ENCODE measurements at places on chromosomes 12 and 14.

- peak; percentile 33 for DNase-seq
Measured at GRCh38 chr12:108689314-108690190, 41.8 kb downstream of the CORO1C start.

GRCh38 chr14:72615451-72616121 lies 278.3 kb downstream of the DPF3 start:
- DNase-seq, result no peak

GRCh38 chr12:73321776-73322175 lies 1049.6 kb downstream of the TRHDE start:
- no peak for DNase-seq

DNA sequence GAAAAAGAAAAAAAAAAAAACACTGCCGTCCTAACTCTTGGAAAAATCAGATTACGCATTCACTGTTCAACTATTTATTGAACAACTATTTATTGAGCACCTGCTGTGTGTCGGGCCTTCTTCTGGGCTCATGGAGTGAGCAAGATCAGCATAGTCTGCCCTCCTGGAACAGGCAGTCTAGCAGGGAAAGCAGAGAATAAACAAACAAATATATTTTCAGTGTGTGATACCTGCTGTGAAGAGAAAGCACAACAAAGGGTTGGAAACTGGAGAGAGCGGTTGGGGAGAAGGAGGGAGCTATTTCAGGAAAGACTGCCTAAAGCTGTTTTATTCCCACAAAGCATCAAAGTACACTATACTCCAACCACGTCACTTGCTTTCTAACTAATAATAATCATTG lies 10.8 kb downstream of the PROX2 start:
- no peak for DNase-seq

DNA sequence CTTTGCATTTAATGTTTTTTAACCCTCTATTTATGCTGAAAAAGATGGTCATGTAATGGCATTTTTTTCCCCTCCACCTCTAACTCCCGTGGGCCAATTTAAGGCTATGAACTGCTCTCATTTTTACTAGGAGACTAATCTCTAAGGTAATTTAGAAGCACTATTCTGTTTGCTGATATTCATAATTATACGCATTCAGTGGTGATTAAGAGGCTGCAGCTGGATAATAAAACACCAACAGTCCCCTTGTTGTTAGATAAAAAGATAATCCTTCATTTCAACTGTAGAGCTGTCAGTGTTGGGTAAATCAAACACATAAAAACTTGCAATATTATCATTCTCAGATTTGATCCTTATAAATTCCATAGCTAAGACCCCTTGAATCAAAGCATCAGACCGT lies 8.9 kb downstream of the MYO1H start:
- DNase-seq, result no peak

DNA sequence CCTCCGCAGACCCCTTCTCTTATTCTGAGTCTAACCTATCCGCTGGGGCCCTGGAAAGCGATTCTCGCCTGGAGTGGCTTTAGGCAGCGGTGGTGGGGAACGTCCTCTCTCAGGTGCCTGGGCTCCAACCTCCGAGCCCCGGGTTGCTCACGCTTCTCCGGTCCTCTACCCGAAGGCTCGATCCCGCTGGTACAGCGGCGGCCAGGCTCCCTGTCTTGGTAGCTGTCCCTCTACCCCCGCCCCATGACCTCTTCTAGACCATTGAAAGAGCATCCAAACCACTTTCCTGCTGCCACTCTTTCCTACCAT lies 505 bp upstream of the HEBP1 start:
- DNase-seq, result no peak

- DNase-seq, result no peak
Measured at GRCh38 chr12:89357297-89357730, 5.0 kb upstream of the DUSP6 start.

GRCh38 chr12:104402630-104403029 lies 54.1 kb upstream of the CHST11 start:
- DNase-seq, result no peak

DNA sequence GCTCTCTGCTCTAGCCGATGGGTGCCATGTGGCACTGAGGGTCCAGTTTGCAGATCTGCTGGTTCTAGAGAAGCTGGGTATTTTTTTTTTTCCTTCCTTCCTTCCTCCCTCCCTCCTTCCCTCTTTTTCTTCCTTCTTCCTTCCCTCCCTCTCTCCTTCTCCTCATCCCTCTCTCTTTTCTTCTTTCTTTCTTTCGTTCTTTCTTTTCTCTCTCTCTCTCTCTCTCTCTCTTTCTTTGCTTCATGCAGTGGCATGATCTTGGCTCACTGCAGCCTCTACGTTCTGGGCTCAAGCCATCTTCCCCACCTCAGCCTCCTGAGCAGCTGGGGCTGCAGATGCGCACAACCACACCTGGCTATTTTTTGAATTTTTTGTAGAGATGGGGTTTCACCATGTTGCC lies 2.7 kb upstream of the BCL7A start:
- no peak for DNase-seq

DNA sequence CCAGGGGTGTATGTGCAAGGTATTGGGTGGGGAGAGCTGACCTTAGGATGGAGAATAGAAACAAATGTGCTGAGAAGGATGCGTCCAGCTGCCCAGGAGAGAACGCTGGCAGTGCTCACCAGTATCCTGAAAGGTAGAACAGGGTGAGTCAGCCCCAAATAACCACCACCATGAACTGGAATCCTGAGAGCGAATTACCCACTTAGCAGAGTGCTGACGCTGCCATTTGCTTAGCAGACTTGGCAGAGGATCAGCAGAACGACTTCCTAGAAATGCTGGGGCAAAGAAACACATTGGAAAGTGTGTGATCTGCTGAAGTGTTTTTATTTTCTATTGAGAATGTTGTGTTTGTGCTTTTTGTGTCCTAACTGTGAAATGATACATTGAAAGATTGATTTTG lies 213.6 kb downstream of the ADGRD1 start:
- no peak for DNase-seq

DNA sequence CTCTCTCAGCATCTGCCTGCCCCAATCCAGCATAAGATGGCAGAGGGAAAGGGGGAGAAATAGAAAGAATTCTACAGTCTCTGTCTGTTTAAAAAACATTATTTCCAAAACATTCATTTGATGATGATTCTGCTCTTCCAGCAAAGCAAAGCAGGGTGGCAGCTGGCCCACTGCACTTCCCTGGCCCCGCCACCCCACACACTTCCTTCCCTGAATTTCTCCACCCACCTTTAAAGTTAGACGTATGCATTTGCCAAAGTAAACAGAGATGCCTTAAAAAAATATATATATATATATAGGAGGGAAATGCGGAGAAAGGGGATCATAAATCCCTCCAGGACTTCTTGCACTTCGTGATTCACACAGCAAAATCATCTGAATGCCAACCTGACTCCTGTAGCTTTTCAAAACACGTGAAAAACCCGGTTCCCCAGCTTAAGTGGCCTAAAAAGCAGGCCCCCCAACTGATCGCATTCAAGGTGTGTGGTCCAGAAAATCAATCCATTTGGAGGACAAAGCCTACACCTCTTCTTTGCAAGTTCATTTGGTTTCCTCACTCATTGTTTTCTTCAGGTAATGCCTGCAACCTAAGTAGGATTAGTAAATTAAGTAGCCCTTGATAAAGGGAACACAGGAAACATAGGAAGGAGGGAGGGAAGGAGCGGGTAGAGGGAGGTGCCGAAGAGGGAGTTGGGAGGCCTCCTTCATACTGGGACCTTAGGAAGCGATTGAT lies 68.8 kb downstream of the LLPH start:
- no peak for DNase-seq

DNA sequence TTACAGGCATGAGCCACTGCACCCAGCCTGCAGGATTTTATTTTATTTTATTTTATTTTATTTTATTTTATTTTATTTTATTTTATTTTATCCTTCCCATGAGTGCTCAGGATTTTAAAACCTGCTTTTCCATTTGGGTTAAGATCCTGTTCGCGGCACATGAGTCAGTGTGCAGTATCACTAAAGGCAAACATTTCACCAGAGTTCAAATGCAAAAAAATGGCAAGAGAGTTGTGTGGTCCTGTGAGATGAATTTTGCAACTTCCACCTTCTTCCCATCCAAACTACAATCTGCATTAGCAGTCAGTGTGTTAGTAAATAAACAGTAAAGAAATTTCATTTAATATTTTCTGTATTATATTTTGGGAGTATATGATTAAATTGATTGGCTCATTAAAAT lies 29.0 kb downstream of the MOAP1 start:
- DNase-seq, result no peak

DNA sequence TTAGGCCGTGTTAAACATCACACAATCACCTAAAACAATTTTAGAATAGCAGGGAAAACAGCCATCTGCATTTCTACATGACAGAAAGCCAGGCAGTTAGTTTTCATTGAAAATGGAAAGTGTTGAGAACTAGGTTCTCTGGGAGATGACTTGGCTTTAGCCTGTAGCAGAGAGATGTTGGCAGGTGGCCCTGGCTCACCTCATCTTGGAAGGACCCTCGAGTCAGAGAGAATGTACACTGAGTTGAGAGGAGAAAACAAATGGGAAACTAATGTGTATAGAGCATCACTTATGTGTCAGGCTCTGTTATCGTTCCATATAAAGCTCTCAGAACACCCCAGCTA lies 51.9 kb downstream of the SUSD6 start:
- no peak for DNase-seq

DNA sequence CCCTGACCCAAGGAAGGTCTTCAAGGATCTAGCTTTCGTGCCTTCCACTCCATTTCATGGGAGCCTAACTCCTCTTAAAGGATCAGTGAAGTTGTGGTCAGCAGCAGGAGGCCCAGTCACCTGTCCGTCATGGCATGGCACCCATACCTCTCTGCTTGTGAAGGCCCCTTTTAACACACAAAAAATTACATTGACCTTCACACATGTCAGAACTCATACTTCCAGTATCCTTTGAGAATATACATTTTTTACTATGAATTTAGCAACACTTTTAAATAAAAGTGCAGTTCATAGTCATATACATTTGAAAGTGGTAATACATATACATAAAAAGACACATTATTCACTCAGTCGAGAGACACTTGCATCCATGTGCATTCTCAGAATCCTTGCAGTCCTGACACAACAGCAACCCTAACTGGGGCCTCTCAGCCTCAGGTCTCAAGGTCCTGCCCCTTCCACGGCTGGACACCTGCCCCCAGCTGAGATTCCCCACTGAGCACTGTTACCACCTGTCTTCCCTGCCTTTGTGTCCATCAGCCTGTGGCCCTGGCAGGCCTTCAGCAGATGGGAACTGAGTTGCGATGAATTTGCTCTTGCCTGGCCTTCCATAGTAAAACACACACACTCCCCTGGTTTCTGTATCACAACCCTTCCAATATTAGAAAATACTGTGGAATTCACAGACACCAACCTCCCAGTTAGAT lies 3.7 kb upstream of the KRT3 start:
- DNase-seq, result no peak

All from CD4-positive, alpha-beta T cell treated with Interleukin-4 for 4 hours (primary cell).